Activated CD8-positive, alpha-beta memory T cell treated with anti-CD3 and anti-CD28 coated beads, Interleukin-2, amount 10 ng/mL, durations not matched to agents 7 days and 5 days (primary cell): ENCODE measurements at places on chromosomes 4 and X.

- DNase-seq: no peak
These were observed 109.8 kb upstream of the HPGD start for GRCh38 chr4:174631901-174632758.

DNA sequence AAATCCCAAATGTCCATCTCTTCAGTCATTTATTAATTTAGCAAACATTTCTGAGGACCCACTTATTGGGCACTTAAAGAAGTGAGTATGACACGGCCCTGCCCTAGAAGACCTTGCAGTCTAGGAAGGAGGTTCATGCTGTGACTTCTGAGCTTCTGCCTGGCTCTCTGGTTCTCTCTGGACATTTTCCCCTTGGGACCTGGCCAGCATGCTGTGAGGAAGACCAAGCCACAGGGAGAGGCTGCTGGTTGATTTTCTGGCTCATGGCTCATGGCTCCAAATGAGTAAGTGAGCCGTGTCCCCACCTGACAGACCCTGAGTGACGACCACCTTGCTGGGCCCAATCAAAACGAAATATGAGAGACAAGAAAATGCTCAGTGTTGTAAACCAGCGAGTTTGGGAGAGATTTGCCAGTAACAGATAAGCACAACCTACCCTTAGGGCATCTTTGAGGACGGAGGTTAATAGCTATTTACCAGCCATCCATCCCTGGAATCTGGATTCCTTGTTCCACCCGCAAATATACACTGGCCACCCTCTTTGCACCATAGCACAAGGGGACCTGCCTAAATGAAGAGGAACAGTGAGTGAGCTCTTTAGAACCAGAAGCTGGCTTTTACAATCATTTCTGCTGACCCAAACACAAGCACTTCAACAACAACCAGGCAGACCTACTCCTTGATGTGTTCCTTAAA lies 876 bp downstream of the MPP1 start:
- no peak for DNase-seq

GRCh38 chr4:184011826-184012380 lies 106.8 kb downstream of the STOX2 start:
- no peak for DNase-seq

- no peak for DNase-seq
These were observed 9.9 kb downstream of the ASMTL start for GRCh38 chrX:1442724-1443367.

DNA sequence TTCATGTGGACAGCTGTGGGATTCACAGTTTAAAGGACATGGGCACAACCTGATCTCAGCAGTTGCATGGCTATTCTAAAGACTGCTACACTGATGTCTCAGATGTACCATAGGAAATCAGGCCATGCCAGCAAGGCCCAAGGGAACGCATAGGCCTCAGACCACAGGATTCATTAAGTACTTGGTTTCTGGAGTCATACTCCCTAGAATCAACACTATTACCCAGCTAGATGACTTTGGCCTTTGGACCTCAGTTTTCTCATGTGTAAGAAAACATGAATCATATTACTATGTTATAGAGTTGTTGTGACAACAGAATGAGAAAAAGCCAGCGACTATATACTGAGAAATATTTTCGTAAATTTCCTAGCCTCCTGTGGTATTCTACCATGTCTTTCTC lies 67.9 kb downstream of the NHS start:
- no peak for DNase-seq

GRCh38 chr4:2025817-2026216 lies 17.0 kb upstream of the NELFA start:
- no peak for DNase-seq

DNA sequence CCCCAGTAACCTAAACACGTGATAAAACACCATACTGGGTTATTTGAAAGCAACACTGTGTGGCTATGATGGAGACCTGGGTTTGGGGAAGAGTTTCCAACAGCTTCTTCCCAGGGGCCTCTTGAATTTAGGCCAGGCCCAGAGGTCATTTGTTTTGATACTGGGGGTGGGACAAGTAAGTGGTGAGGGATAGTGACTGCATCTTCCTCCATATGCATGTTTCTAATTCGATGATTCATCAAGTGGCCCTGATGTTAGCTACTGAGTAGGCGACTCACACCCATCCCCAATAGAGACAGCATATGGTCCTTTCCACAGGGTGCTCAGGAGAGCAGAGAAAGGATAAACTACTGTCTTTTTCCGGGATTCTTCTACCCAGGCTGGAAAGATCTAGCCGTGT lies 2.7 kb downstream of the NDP start:
- DNase-seq: no peak

DNA sequence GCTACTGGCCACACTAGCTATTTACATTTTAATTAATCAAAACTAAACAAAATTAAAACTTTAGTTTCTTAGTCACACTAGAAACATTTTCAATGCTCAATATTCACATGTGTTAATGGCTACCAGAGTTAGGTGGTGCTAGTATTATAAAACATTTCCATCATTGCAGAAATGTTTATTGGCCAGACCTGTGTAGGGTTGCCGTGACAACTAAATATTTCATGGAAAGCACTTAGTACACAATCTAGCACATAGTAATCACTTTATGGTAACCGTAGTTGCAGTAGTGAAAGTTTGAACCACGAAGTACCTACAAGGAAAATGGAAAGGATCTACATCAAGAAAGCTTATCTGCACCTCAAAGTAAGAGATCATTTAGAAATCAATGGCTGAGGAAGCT lies 95.9 kb downstream of the HS6ST2 start:
- no peak for DNase-seq

DNA sequence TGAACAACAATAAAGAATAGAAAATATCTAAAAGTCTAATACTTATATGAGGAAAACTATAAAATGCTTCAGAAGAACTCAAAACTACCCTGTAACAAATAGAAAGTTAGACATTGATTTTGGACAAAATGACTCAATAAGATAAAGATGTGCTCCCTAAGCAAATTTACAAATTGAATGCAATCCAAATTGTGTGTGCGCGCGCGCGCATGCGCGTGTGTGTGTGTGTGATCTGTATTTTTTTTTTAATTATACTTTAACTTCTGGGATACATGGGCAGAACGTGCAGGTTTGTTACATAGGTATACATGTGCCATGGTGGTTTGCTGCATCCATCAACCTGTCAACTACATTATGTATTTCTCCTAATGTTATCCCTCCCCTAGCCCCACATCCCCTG lies 320.8 kb upstream of the INTU start:
- no peak for DNase-seq

GRCh38 chr4:70533791-70534190 lies 15.4 kb downstream of the AMTN start:
- DNase-seq: no peak

DNA sequence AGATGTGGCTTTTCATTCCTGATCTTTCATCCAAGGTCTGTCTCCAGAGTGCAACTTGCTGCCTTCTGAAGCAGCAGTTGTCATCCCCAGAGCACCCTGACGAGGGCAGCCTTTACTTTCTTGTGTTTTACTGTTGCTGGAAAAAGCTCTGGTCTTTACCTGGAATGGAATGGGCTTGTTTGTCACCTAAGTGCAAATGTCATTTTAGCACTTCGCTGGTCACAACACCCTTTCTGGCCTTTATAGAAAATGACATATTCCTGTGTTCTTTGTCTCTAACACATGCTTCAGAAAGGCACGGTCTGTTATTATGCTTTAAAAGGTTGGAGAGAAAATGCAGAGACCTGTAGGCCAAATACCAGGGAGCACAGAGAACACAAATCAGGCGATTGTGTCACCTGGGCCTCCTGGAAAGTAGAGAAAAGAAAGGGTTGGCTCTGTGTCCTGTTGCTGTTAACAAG lies 332.7 kb upstream of the IGFBP7 start:
- no peak for DNase-seq
